ENCODE measurements at places on chromosomes 16 and 17.

GRCh38 chr17:49224198-49224996 is 6.2 kb downstream of the PHOSPHO1 start:
- peak; percentile 42 for DNase-seq

GRCh38 chr16:73064212-73064993 is 16.5 kb upstream of the ZFHX3 start:
- DNase-seq, result no peak

GRCh38 chr17:31499771-31500554 is 108.5 kb downstream of the RAB11FIP4 start:
- DNase-seq, result peak; percentile 44

DNA sequence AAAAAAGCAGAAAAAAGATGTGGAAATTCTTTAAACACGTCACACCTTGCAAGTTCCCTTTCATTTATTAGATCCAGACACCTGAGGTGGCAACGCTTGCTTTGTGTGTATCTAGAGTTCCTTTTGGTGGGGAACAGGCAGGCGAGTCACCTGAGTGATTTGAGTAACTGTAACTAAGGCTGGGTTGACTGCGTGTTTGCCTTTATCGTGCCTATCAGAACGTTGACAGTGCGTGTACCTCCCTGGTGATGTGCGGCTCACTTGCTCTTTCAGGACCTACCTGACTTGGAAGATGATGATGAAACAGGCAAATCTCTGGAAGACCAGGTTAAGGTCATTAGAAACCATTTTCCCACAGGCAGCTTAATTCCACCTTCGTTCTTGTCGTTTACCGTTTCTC is 12.5 kb downstream of the TAF1C start:
- no peak for DNase-seq

DNA sequence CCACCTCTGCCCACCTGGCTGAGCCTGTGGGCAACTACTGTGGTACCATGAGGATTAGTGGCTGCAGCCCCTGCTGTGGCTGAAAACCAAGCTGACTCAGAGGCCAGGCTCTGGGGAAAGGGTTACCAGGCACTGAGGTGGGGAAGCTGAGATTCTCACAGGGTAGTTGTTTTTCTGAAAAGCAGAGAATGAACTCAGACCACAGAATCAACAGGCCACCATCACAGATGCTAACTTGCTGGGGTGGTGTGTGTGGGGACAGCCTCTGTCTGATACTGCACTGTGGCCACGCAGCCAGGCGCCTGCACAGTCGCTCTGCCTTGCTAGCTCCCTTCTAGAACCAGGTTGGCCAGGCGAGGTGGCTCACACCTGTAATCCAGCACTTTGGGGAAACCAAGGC is 28.8 kb downstream of the NPLOC4 start:
- DNase-seq, result no peak

GRCh38 chr17:48052956-48053757 is 5.0 kb downstream of the NFE2L1 start:
- DNase-seq, result no peak

- DNase-seq, result no peak
Measured at GRCh38 chr16:17691899-17692176, 221.1 kb upstream of the XYLT1 start.

- DNase-seq, result peak; percentile 67
Measured at GRCh38 chr16:3431779-3432219, 11.5 kb downstream of the ZNF597 start.

- DNase-seq, result peak; percentile 50
Measured at GRCh38 chr17:42438600-42439567, 15.8 kb upstream of the CAVIN1 start.

DNA sequence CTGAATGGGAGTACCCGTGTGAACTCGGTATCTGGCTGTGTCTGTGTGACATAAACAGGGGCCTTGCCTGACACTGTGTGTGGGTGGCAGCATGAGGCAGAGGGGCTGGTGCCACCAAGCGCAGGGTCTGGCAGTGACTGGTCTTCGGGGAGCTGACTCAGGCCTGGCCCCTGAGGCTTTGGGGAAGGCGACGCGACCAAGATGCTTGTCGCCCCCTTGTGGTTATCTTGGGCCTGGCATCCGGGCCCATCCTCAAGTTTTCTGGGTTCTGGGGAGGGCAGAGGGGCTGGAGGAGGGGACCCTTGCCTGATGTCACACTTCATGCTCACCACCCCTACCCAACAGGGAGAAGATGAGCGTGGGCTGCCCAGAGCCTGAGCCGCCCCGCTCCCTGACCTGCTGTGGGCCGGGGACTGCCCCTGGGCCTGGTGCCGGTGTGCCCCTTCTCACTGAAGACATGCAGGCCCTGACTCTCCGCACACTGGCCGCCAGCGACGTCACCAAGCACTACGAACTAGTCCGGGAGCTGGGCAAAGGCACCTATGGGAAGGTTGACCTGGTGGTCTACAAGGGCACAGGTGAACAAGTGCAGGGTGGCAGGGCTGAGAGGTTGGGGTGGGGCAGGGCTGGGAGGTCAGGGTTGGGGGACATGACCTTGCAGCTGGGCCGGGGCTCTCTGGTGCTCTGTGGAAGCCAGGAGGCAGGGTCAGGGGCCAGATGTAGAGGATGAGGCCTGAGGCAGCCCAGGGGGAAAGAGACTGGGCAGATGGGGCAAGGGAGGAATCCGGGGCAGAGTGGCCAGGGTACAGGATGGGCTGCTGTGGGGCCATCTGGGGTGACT is 24.9 kb downstream of the SBK1 start:
- DNase-seq, result peak; percentile 80

Data from stimulated activated CD4-positive, alpha-beta T cell treated with anti-CD3 and anti-CD28 coated beads, Interleukin-4, amount 100 ng/mL, for 24 hours (primary cell).